ENCODE measurements at places on chromosomes 16 and 17.
A peak's percentile ranks its signal among the peaks of the same experiment; 100 is the strongest.

- no peak for DNase-seq
Measured at GRCh38 chr17:80063830-80064585, 27.6 kb downstream of the CCDC40 start.

DNA sequence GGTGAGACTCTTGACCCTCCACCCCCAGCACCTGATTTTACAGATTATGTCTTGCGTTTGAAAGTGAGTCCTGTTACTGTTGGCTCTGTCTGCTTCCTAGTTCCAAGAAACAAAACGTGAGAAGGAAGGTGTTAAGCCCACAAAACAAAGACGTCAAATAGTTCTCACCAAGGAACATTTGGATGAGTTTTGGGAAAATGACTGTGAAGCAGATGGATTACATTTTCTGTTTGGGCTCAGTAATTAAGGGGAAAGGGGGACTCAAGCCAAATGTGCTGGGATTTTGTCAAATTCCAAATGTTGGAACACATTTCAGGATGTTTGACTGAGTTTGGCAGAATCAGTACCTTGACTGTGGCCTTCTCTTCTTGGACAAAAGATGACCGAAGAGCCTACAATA lies 71.2 kb downstream of the PCTP start:
- DNase-seq: no peak

DNA sequence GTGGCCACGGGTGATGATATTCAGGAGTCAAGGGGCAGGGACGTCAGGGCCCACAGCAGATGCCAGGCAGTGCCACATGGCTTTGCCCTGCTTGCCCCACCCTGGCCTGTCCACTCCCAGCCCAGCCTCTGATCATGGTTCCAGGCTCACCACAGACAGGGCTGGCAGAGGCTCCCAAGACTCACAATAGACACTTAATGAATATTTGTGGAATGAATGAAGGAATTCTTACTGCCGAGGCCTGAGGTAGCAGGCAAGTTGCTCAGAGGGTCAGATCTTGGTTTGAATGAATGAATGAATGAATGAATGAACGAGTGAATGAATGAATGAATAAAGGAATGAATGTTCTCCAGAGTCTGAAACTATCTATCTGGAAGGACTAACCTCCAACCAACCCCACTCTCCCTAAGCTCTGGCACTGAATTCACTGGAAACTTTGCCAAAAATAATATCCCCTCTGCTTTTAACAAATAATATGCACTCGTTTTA lies 60.9 kb downstream of the RAI1 start:
- no peak for DNase-seq

DNA sequence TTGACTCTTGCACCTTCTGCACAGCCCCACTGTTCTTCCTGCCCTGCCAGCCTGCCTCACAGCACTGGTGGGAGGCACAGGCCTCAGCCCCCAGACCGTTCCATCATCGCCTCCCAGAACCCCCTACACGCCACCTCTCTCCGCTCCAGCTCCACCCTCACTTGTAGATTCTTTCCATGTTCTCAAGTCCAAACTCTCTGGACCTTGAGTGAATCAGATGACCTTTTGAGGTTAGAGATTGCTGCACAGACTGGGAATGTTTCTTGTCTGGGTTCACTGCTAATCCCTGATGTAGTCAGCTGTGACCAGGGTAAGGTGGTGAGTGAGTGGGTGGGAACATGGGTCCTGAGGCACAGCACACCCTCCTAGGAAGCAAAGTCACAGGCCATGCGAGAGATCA lies 272.4 kb downstream of the IRF8 start:
- DNase-seq: no peak

- DNase-seq: no peak
Measured at GRCh38 chr17:65229621-65229995, 92.4 kb downstream of the RGS9 start.

GRCh38 chr16:51666821-51667220 lies 515.8 kb upstream of the SALL1 start:
- no peak for DNase-seq

DNA sequence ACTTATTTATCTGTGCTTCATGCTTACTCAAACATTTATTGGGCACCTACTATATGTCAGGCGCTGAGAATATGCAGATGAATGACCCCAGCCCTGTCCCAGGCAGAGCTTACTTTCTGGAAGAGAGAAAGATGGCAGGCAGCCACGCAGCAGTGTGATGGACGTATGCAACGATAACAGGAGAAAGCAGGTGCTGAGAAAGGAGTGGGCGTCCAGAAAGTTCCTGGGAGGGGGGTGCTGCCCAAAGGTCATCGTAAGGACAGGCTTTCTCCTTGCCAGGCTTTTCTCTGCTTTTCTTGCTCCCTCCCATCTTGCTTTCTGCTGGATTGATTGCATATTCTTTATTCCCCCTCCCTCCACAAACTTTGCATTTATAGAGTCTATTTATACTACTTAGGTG lies 124.5 kb downstream of the GAS7 start:
- no peak for DNase-seq

- DNase-seq: no peak
Measured at GRCh38 chr16:6019490-6019991, 921.9 kb upstream of the EEF2KMT start.

DNA sequence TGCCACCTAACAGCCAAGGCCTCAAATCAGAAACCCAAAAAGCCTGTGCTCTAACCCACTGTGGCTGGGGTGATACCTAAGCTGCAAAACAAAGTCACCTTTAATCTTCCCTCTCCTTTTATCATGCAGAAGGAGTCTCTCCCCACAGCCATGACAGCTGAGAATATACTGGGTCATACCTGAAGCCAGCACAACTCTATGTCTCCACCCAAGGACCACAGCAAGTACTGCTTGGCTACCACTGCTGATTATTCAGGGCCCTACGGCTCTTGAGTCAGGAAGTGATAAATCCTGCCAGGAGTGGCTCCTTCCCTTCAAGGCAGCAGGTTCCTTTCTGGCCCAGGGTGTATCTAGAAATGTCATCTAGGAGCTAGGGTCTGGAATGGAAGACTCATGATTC lies 151.5 kb upstream of the TOM1L1 start:
- DNase-seq: no peak

- DNase-seq: no peak
Measured at GRCh38 chr16:57536306-57537193, at the start of gene CCDC102A. Gene CCDC102A, minus strand, starts transcription at chr16:57536571. Its CDS starts 7,394 bp downstream, at chr16:57529177.

- no peak for DNase-seq
Measured at GRCh38 chr16:86270696-86271095, 239.6 kb upstream of the FOXF1 start.

- no peak for DNase-seq
Measured at GRCh38 chr16:75380870-75381269, 52.4 kb downstream of the CFDP1 start.

DNA sequence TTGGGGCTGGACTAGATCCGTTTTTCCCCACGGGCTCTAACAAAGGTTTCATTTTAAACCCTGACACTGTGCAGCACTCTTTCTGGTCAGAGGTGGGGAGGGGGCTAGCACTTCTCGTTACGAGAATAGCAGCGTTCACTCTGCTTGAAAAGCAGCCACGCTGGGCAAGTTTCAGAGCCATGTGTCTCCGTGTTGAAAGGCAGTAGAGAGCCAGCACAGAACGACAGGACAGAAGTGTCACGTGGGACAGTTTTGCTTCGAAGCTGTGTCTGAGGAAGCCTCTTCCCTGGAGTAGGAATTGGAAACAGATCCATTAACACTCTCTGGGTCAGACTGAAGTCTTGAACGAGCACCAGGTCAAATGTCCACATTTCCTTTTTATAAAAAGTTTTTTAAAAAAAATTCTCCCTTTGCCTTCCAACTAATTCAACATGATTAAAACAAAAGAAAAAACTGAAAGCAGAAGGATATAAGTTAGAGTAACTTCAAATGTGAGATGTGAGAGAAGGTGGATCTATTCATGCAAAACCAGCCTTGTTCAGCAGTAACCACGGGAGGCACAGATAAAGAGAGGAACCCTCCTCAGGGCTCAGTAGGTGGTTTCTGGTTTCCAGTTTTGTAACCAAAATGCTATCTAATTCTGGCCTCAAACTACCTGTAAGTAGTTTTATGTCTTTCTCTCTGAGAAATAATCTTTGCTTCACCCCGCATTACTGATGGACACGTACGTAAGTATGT lies 65.0 kb downstream of the SMG6 start:
- DNase-seq: no peak

GRCh38 chr16:86931410-86931941 lies 353.1 kb downstream of the FOXL1 start:
- DNase-seq: peak; percentile 7

DNA sequence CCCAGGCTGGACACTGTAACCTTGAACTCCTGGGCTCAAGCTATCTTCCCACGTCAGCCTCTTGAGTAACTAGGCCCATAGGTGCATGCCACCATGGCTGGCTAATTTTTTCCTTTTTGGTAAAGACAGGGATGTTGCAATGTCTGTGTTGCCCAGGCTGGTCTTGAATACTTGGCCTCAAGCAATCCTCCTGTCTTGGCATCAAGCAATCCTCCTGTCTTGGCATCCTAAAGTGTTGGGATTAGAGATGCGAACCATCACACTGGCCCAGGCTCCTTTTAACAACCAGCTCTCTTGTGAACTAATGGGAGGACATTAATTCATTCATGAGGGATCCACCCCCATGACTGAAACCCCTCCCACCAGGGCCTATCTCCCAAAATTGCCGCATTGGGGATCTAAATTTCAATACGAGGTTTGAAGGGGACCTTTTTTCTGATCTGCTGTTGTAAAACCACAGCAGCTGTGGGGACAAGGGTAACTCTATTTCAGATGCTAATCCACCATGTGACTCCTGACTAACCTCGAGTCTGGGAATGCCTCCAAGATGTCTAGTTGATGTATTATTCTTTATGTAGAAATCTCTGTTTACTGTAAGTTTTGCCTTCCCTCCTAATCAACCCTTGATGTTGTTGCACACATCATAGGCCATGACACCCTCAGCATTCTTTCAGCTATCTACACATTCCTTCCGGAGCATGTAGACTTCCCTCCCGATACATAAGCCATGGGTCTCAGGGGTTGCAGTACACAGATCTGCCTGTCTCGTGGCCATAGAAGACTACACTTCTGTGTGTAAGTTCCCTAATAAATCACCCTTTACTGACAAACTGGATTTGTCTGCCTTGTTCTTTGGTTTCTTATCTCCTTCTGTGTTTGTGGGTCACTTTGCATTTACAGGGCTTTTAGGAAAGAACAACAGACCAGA lies 37.6 kb downstream of the RNF112 start:
- DNase-seq: no peak

DNA sequence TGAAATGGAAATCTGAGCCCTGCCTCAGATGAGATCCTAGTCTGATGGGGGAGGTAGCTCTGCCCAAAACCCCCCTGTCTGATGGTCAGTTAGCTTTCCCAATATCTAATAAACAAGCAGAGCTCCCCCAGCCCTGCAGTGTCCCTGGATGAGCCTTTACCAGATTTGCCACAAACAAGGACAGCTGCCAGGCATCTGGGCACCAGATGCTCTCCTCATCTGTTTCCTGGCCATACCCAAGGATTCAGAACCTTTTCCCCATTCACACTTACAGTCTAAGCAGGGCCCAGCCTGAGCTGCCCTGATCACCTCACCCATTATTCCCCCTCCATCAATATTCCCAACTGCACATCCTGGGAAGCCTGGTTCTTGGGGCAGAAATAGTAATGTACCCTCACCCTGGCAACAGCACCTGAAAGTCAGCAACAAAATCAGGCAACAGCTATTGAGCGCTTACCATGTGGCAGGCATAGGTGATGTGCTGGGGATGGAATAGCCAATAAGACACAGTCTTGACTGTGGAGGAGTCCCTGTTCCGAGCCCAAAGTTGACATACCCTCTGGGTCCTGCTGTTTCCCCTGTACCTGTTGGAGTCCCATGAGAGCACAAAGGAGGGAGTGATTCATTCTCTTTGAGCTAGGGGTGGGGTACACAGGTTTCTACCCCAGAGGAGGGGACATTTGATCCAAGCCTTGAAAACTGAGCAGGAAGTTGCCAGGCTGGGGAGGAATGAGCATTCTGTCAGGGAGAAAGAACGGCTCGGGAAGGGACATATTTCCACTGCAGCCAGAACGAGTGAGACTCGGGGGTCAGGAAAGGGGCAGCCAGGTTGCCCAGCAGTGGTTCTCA lies 147.4 kb downstream of the TMEM132E start:
- DNase-seq: no peak

DNA sequence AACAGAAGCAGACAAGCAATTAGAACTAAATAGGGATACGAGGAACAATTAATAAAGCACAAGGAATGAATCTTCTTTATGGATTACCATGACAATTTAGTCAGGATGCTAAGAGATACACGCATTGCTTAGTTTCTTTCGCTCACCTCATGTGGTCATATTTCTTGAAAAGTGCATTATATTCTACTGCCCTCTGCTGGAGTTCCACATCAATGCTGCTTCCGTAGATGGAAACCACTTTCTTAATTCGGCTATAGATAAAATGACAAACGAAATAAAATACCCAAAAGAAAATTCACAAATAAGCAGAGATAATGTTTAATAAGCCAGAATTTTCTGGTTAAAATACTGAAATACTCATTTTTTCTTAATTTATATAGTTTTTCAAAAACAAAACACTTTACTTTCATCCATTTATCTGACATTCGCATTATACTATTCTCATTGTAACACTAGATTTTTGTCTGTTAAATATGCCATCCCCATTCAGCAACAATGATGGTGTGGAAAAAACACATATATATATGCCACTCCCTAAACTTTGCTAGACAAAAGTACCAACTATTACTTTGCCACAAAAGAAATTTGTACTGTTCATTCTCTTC lies 22.0 kb upstream of the PHLPP2 start:
- peak; percentile 7 for DNase-seq

DNA sequence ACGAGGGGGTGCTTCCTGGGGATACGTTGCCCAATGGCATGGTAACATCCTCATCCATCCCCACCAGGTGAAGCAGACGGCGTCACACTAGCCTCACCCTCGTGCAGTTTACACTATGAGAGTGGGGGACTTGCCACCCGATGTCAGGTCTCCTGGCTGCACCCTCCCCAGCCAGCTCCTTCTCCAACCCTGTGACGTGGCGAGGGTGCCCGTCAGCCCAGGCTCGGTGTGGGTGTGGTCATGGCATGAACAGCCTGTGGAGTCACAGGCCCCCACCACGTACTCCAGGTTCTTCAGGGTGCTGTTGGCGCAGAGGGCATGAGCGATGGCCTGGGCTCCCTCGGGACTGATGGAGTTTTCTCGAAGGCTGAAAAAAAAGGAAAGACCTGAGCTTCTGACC lies 28.3 kb downstream of the NLRC3 start:
- DNase-seq: no peak

- DNase-seq: no peak
Measured at GRCh38 chr17:5526821-5527598, 40.6 kb downstream of the MIS12 start.

- DNase-seq: no peak
Measured at GRCh38 chr17:32484041-32484461, 2.7 kb upstream of the CDK5R1 start.

GRCh38 chr16:85674418-85674755 lies 14.4 kb downstream of the GINS2 start:
- DNase-seq: no peak

DNA sequence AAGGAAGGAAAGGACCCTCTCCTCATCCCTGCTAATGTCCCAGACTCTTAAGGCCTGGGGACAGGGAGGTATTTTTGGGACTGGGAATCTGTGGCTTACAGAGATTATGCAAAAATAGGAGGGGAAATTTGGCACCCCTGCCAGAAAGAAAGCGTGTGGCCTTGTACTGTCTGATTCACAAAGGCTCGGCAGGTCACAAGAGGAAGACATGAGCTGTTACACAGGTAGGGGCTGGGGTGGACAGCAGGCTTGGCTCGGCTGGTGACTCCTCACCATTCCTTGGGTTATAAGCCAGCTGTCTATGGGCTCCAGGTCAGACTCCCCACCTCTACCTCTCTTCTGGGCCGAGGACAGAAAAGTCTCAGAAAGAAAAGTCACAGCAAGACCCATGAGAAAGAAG lies 20.7 kb upstream of the SREBF1 start:
- DNase-seq: no peak

GRCh38 chr17:72600934-72601333 lies 480.1 kb downstream of the SOX9 start:
- no peak for DNase-seq
